Inflammatory macrophage (primary cell): ENCODE measurements at places on chromosomes 5 and 9.

DNA sequence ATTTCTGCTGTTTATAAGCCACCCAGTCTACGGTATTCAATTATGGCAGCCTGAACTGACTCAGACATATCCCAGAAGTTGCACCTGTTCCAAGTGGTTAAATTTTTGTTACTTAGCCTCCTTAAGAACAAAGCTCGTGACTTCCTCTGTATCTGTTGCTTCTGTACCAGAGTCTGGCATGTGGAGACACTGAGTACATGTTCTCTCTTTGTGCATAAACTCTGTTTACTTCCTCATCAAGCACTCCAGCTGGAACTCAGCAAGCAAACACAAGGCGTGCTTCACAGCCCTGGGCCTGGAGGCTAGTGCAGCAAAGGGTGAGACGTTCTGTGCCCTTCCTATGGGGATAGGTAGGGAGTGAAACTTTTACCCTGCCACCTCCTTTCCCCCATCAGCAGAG is 19.0 kb downstream of the C9orf152 start:
- peak; percentile 73 for DNase-seq

DNA sequence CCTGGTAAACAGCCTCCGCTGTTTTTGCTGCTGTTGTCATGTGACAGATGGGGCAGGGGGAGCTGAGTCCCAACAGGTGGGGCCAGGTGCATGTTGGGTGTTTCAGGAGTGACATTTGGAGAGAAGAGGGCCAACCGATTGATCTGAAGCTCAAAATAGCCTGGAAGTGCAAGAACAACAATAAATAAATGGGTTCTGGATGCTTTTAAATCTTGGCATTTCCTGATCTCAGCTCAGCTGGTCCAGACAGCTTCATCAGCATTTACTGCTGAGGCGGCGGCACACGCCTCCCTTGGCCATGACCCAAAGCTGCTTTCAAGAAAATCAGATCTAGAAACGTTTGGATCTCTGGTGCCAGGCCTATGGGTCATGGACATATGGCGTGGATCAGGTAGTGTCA is 70.5 kb downstream of the PPARGC1B start:
- DNase-seq, result no peak

GRCh38 chr5:99763021-99763774 is 772.0 kb upstream of the FAM174A start:
- no peak for DNase-seq

DNA sequence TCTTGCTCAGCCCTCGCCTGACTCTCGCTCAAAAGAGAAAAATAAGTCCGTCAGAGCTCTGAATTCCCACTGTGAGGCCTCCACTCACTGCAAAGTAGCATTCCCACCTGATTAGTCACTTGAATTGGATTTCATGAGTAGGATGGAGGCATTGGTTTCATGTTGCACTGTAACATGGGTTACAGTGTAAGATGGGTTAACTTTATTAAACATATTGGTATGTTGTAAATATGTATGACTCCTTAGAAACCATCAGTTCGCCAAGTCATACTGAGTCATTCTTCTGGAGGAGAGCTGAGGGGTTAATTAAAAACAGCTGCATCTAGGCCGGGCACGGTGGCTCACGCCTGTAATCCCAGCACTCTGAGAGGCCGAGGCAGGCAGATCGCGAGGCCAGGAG is 93.8 kb upstream of the BNC2 start:
- DNase-seq, result no peak

DNA sequence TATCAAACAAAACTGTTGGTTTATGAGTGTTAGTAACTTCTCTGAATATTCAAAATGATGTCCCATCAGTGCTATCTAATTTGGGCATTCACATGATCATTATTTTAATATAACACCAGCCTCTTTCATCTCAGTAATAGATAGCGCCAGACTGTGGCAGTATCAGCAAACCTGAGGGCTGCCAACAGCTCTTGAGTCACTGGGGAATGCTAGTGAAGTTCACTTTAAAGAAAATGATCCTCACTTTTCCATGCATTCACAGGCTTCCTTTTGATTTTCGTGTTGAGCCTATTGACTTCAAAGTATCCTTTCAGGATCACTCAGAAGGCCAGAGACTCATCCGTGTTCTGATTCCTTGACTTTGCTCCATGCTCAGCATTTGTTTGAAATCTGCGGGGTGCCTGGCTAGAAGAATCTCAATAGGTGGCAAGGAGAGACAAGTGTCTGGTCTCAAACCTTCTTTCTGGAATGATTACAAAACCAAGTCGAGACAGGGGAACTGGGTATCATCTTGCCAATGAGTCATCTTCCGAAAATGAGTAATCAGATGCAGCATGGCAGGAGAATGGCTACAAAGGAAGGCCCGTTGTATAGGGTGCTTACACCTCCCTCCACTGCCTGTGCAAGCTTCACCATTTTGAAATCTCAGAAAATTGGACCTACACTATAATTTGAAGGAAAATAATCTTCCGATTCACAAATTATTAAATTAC is 509.1 kb downstream of the RASEF start:
- peak; percentile 33 for DNase-seq

- DNase-seq, result peak; percentile 57
These were observed 494.6 kb downstream of the GADD45G start for GRCh38 chr9:90099262-90099963.

GRCh38 chr5:54120473-54120872 is 189.9 kb downstream of the ARL15 start:
- no peak for DNase-seq

- DNase-seq, result peak; percentile 70
These were observed 35.8 kb downstream of the C5orf15 start for GRCh38 chr5:133932441-133933168.

GRCh38 chr5:124599028-124599973 is 147.1 kb downstream of the ZNF608 start:
- no peak for DNase-seq

GRCh38 chr5:6676702-6677101 is 36.5 kb upstream of the TENT4A start:
- no peak for DNase-seq

DNA sequence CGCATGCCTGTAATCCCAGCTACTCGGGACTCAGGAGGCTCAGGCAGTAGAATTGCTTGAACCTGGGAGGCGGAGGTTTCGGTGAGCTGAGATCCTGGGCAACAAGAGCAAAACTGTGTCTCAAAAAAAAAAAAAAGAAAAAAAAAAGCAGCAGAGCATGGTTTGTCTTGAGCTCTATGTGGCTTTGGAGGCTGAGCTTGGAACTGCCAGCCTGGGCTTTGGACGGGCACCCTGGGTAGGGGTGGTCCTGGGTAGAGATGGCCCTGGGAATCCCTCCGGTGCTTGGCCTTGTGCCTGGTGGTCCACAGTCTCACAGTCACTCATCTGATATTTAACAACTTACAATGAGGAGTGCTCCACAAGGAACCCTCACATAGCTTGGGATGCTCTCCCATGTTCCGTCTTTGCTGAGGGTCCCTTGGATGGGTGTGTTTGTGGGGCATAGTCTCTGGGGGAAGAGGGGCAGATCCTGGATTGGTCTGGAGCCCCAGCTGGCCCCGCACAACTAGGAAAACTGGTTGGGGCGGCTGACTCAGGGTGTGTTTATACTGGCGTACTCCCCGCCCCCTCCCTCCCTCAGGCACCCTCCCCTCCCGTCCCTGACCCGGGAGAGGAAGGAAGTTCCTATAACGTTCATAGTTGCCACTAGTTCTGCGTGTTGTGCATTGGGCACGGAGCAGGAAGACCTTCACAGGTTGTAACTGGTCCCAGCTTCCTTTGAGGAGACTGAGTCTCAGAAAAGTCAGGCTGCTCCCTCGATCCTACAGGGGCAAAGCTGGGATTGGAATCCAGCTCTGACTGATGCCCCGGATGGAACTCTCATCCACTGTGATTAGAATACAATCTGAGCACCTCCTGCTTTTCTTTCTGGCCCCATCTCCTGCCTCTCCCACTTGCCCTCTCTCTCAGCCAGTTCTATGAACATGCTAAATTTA is 11.2 kb downstream of the IER5L start:
- peak; percentile 72 for DNase-seq

DNA sequence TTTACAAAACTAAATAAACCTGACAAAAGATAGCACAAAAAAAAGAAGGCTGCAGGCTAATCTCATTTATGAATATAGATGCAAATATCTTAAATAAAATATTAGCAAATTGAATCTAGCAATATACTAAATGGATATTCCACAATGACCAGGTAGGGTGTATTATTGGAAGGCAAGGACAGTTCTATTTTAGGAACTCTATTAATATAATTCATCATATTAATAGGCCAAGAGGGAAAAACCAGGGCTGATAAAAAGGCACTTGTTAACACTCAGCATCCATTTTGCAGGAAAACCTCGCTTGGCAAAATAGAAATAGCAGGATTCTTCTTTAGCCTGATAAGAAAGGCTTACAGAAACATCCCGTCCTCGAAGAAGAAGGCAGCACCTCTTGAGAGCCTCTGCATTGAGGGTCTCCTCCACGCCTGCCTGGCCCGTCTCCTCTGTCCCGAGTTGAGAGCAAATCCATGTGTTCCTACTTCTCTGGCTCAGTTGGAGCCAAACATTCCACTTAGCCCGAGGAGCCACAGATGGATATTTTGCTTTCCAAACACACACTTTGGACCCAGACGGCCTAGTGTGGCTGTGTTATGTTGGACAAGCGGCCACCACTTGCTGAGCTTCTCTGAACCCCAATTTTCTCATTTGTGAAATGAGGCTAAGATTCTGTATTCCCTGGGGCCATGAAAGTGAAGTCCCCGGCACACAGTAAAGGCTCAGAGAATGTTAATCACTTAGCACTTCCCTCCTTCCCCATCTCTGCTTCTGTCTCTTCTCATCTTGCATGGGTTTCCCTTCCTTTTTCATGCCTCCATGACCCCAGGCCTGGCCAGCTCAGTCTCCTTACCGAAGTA is 181.8 kb upstream of the MVB12B start:
- DNase-seq, result no peak

- no peak for DNase-seq
These were observed 359.8 kb upstream of the ZNF608 start for GRCh38 chr5:125106271-125106670.

GRCh38 chr5:72125271-72125940 is 18.1 kb downstream of the MAP1B start:
- DNase-seq, result no peak

DNA sequence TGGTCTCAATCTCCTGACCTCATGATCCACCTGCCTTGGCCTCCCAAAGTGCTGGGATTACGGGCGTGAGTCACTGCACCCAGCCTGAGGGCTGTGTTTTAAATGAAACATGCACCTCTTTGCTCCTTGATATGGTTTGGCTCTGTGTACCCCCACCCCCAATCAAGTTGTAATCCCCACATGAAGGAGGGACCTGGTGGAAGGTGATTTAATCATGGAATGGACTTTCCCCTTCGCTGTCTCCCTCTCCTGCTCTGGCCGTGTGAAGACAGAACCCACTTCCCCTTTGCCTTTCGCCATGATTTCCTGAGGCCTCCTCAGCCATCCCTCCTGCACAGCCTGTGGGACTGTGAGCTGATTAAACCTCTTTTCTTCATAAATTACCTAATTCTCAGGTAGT is 12.5 kb upstream of the NOTCH1 start:
- DNase-seq, result no peak
